ENCODE measurements at places on chromosomes 4 and X.

DNA sequence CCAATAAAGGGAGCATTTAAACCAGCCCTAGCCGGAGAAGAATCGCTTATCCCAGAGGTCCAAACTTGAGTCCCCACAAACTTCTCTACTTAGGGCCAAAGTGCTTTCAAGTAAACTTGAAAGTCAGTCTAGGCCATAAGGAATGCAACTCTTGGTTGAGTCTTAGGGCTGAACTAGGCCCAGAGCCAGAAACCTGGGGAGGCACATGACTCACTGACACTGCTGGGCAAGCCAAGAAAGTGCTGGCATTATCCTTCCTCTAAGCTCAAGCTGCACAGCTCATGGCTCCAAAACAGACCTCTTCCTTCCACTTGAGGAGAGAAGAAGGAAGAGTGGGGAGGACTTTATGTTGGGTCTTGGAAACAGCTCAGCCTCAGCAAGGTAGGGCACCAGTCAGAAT, 1257.3 kb upstream of the DIAPH2 start:
- no peak for DNase-seq

DNA sequence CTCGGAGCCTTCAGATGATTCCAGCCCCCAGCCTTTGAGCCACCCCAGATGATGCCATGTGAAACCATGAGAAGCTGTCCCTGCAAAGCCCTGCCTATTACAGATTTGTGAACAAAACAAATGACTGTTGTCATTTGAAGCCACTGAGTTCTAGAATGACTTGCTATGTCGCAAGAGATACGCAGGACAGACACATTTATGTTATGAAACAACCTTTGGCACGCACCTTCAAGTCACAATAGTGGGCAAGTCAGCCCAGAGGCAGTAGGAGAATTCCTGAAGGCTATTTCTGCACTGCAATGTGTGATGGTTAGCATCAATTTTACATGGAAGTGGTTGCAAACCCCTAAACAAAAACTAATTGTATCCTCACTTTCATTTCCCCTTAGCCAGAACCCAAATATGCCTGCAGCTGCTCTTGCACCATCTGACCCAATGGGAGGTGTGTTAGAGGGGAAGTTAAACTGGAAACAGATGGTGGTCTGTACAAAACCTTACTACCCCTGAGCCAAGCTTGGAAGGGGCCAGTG, 174.4 kb upstream of the ATP6AP2 start:
- DNase-seq = no peak

GRCh38 chr4:94976371-94977011, 218.7 kb downstream of the BMPR1B start:
- DNase-seq = no peak

DNA sequence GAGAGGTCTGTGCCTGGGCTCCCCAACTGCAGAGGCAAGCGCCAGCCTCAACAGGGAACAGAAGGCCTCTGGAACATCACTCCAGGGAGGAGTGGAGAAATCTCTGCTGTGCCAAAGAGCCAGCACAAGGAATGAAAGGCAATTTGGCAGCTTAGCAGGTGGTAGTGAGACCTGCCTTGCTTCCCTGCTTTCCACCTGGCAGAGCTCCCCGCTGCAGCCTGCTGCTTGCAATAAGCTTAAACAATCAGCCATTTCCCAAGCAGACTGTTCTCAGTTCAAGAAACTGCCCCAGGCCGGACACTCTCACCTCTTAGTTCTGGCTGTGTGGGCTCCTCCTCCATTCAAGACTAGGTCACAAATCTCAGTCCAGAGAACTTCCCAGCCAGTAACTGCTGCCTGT, 370.6 kb downstream of the MAGEB5 start:
- no peak for DNase-seq

DNA sequence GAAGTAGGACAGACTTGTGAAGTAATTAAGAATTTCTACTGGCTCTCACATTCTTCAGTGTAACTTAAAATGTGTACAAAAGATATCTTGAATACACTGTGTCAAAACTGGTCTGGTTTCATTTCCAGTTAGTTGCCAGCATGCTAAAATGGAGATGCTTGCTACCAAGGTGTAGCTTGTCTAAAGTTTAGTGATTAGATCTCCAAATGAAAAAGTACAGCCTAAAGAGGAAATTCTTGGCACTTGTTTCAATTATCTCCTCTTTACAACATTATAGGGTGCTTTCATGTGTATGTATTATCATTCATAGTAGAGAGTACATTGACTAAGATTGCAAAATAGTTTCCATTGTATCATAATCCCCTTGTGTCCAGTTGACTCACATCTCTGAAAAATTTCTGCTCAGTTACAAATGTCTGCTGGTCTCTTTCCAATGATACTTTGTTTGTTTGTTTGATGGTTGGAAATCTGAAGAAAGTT, 97.3 kb upstream of the SPRY1 start:
- no peak for DNase-seq

DNA sequence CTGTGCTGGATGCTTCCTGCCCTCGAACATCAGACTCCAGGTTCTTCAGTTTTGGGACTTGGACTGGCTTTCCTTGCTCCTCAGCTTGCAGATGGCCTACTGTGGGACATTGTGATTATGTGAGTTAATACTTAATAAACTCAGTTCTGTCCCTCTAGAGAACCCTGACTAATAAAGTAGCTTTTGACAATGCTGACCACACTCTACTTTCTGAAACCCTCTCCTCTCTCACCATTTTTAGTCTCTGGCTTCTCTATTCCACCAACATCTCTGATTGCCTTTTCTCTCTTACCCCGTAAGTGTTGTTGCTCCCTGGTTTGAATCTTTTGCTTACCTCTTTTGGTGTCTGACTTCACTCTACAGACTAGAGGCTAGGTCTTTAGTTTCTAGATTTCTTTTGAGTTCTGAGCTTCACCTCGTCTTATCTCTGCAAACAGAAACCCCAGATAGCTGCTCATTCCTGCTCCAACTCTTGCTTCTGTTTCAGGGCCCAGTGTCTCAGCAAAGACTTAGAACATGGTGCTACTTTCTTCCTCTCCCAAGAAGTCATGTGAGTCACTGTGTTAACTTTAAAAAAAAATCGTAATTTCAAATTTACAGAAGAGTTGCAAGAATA, 11.4 kb downstream of the TMSB4X start:
- no peak for DNase-seq

GRCh38 chr4:139530833-139531427, 25.1 kb downstream of the SETD7 start:
- DNase-seq = no peak

GRCh38 chr4:153260132-153260531, 55.9 kb downstream of the TRIM2 start:
- no peak for DNase-seq
